ENCODE measurements at places on chromosomes 2 and 18.

- DNase-seq: no peak
Measured at GRCh38 chr2:170733798-170734600, 18.9 kb downstream of the SP5 start.

- no peak for DNase-seq
Measured at GRCh38 chr18:76528477-76529432, 33.7 kb upstream of the ZNF516 start.

DNA sequence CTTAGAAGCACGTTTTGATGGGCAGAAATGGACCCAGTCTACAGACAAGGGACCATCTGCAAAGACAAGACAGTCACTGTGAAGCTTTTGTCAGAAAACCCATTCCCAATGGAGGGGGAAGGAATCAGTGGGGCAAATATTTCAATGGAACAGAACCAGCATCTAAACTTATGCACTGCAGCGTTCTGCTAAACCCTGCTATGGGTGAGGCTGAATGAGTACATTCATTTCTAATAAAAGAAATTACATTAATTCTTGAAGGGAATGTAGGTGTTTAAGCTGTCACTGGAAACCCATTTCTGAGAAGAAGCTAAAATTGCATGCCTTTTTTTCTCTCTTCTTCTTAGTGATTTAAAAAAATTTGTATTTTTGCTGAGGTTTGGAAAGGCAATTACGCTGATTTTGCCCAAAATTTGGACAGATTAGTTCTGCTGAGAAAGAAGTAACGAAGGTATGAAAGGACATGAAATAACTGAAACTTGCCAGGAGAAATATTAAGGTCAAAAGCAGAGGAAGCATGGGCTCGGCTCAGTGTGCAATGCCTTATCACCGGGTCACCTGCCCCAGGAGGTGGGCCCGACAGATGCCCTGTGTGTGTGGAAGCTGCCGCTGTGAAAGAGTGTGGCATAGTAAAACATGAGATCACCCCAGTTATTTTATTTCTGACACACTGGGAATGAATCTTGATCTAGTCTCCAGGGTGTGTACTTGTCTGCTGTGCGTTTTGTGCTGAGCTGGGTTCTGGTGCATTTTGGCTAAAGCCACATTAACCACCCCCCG, 24.2 kb downstream of the SH3RF3 start:
- no peak for DNase-seq

- no peak for DNase-seq
Measured at GRCh38 chr2:224155371-224155770, 116.3 kb upstream of the SERPINE2 start.

- peak; percentile 47 for DNase-seq
Measured at GRCh38 chr18:9803698-9804516, 81.9 kb upstream of the TXNDC2 start.

DNA sequence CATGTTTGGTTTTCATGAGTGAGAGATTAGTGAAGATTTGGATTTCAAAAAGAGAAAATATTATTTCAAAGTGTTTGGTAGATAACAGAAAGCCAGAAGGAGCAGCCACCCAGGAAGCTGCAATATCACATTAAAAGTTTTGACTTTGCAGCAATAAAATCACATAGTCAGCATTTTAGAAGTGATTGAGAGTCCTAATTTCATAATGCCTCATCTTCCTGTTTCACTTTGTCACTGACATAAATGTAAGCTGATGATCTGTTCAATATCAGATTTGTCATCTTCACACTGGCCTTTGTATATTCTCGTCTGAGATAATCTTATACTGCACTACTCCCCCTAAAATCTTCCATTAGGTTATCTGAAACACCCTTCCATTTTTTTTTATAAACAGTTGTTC, 690.5 kb downstream of the ADCYAP1 start:
- DNase-seq: no peak

GRCh38 chr2:144331674-144332355, 188.1 kb downstream of the ZEB2 start:
- peak; percentile 56 for DNase-seq

DNA sequence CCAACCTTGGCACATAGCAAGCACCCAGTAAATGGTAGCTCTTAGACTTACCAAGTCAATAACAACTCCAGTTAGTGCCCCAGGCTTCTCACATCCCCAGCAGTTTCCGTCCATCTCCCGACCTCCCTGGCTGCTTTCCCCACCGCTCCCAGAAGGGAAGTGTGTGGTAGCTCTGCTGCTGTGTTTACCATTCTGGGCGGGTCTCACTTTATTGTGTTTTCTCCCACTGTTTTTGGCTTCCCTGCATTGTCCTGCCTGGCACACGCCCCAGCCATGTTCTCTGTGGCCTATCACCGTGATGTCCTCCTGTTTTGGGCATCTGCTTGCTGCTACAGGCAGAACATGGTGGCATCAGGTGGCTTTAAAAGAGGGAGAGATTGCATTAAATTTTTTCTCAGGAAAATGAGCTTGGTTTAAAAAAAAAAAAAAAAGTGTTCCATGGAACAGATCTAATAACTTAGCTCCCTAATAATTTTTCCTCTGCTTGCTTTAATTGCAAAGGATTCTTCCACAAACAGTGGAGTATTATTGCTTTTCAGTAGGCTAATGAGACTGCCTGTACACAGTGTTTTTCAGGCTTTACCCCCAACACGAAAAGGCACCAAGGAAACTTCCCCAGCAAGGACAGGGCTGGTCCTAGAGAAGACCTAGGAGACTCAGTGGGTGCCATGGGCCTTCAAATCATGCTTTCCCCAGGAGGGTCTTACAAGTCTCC, 8.0 kb upstream of the COX7A2L start:
- DNase-seq: no peak

All from breast epithelium (tissue), 4 donors.